Cardiac muscle cell (in vitro differentiated cells and primary cell): ENCODE measurements at places on chromosomes 3 and 15. TPM values are rescaled to one million over a fixed set of nuclear protein-coding genes. Genes with fewer than 3 reads are reported as not detected.

CHRM5 gene
- not detected in 2 replicates for polyA plus RNA-seq

ADAMTS9 gene
- polyA plus RNA-seq = 60.5 and 74.9 TPM in 2 replicates

C3orf22 gene
- not detected in 2 replicates for polyA plus RNA-seq

CNTN4 gene
- polyA plus RNA-seq = 3.9 and 7.9 TPM in 2 replicates

ROPN1 gene
- not detected in 2 replicates for polyA plus RNA-seq

SLC28A1 gene
- polyA plus RNA-seq = 0.41 and 0.45 TPM in 2 replicates

C3orf33 gene
- polyA plus RNA-seq = 4.8 and 10.1 TPM in 2 replicates

COL6A5 gene
- polyA plus RNA-seq = not detected in 2 replicates

C15orf61 gene
- 7.2 and 9.1 TPM in 2 replicates for polyA plus RNA-seq

SERINC4 gene
- polyA plus RNA-seq = 0.35 and 0.44 TPM in 2 replicates

DLL4 gene
- 0.42 TPM in 1 of 2 replicates, not detected in the other for polyA plus RNA-seq
